ENCODE measurements at places on chromosomes 2 and 18.

GRCh38 chr2:141399270-141399669 lies 731.5 kb downstream of the LRP1B start:
- no peak for DNase-seq

GRCh38 chr18:43061816-43062215 lies 53.7 kb downstream of the RIT2 start:
- no peak for DNase-seq

GRCh38 chr18:61420218-61420885 lies 87.1 kb downstream of the CDH20 start:
- no peak for DNase-seq

DNA sequence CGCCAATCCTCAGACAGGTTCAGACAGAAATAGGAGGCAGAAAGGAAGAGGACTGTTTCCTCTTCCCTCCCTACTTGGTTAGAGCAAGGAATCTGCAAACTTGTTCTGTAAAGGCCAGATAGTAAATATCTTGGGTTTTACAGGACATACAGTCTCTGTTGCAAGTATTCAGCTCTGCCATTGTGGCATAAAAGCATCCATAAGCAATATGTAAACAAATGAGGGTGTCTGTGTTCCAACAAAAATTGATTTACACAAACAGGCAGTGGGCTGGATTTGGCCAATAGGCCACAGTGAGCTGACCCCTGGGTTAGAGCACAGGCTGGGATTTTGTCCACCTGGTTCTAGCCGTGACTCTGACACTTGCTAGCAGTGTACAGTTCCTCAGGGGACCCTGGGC lies 89.4 kb downstream of the NRP2 start:
- no peak for DNase-seq

GRCh38 chr2:149334156-149334555 lies 3.8 kb downstream of the LYPD6 start:
- no peak for DNase-seq

GRCh38 chr2:68238955-68239822 lies 13.1 kb downstream of the PPP3R1 start:
- DNase-seq = no peak

GRCh38 chr2:200161458-200161857 lies 145.0 kb upstream of the SPATS2L start:
- DNase-seq = no peak

GRCh38 chr2:225456619-225457260 lies 57.2 kb downstream of the NYAP2 start:
- no peak for DNase-seq

DNA sequence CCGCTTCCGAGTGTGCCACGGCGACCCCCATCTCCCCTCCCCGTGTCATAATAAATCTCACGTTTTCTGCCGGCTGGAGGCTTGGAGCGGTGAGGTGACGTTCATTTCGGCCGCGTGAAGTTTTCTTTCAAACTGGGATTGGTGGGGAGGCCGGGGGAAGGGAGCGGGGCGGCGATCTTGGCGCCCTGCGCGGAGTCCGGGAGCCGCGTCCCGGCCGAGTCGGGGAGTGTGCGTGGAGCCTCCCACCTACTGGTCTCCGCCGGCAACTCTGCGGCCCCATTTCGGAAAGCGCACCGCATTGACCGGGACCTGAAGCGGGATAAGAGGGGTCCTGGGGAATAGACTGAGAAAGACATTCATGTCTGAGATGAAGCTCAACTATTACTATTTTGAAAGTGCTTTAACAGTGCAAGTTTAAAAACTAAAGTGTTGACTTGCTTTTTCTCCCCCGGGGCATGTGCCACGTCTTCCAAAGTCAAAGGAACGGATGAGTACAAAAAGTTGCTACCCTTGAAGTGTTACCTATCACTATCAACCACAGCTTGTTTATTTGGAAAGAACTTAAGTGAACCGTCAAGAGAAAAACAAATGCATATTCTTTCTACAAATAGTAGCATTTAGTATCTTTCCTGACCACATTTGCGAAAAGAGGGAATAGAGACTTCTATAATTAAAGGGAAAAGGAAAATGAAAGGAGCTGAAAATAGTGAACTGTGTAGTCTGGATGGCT lies 818 bp upstream of the IKZF2 start:
- DNase-seq = peak; percentile 15

Measured in stimulated activated CD8-positive, alpha-beta memory T cell treated with anti-CD3 and anti-CD28 coated beads, Interleukin-7, amount 100 ng/mL, for 1 hour (primary cell).